ENCODE measurements at places on chromosomes 5 and 9.

GRCh38 chr5:126186210-126186609 is 237.0 kb upstream of the GRAMD2B start:
- no peak for DNase-seq

DNA sequence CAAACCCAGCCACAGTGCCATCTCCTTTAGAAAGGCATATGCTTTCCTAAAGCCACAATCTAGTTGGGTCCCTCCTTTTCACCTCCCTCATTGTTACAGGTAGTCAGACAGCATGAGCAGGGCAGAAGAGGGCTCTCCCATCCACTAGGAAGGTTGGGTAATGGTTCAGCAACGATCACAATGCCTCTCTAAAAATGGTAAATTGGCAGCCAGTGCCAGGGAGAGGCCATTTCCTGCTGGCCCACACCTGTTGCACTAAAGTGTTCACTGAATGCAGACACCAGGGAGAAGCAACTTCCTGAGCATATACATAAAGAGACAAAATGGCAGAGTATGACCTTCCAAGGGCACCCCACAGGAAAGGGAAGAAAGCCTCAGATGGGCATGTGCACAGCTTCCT is 31.3 kb upstream of the DAP start:
- DNase-seq: no peak

DNA sequence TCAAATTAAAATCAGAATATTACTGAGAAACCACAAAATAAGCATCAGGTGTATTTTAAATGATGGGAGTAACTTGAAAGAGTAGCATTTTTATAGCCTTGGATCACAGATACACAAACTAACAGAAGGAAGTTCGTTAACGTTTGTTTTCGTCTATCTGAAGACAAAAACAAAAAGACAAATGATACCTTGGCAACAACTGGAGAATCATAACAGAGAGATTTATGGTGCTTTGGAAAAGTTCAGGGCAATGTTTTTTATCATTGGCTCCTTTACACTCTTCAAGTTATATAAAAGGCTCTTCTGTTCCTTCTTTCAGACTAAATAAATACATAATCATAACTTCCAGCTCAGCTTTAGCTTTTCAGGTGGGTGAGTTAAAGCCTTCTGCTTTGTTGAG is 128.1 kb upstream of the VLDLR start:
- DNase-seq: no peak

DNA sequence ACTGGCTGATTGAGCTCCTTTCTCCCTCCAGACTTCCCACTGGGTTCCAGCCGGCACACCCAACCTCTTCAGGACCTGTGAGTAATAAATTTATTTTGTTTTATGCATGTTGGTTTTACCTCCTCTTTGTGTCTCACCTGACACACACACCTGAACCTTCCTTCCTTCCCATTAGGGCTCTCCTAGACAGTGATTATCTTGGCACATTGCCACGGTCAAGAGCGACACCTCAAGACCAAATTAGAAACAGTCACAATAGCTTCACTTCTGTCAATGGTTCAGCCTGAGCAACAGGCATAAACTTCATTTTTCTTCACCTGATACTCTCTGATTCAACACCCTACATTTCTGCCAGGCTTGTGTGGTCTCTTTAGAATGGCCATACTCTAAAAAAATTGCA is 296.3 kb upstream of the SMARCA2 start:
- DNase-seq: no peak

DNA sequence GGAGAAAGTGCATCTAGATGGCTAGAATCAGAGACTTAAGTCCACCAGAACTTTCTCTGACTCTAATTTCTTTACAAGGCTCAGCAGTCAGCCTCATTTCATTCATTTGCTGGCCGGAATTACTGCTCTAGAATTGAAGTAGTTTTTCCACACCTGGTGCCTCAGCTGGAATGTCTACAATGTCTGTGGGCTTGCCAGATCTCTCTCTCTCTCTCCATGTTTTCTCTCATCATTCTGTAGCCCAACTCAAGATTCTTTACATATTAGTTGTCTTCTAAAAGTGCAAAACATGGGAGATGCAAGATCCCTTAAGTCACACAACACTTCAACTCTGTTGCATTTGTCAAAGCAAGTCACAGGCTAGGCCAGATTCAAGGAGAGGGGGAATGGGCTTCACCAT is 103.9 kb upstream of the TAF11L2 start:
- DNase-seq: no peak

DNA sequence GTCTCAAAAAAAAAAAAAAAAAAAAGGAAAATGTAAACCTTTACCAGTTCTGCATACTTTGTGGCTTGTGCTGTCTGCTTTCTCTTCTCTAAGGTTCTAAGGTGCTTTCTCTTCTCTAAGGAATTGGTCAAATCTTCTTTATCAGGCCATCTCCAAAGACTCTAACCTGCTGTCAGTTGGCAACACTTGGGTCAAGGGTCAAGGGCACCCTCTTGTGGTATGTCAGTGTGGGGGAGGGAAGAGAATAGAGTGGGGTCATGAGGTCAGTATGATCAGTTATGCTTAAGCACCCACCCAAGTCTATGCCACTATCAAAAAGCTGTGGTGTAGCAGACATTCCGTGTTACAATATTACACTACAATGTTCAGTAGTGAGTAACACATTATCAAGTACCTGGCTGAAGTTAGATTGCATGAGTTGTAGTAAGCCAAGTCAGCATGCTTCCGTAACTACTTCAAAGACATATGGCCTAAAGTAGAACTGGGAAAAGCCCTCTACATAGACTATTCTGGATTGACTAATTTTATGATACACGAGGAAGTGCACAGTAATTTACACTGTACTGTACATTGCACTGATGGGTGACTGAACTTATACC is 25.0 kb upstream of the CCL28 start:
- DNase-seq: no peak

DNA sequence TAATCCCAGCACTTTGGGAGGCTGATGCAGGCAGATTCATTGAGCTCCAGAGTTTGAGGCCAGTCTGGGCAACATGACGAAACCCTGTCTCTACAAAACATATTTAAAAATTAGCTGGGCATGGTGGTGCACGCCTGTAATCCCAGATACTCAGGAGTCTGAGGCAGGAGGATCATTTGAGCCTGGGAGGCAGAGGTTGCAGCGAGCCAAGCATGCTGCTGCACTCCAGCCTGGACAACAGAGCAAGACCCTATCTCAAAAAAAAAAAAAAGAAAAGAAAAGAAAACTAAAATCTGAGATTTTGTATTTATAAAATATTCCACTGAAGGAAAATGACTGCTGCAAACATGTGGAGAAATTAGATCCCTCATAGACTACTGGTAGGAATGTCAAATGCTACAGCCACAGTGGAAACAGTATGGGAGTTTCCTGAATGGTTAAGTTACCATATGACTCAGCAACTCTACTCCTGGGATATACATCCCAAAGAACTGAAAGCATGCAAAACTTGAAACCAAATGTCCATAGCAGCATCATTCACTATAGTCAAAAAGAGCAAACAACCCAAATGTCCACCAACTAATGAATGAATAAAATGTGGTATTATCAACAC is 106.1 kb downstream of the UBAP2 start:
- DNase-seq: no peak
